ENCODE measurements at places on chromosomes 12 and 14.
A peak's percentile ranks its signal among the peaks of the same experiment; 100 is the strongest.

DNA sequence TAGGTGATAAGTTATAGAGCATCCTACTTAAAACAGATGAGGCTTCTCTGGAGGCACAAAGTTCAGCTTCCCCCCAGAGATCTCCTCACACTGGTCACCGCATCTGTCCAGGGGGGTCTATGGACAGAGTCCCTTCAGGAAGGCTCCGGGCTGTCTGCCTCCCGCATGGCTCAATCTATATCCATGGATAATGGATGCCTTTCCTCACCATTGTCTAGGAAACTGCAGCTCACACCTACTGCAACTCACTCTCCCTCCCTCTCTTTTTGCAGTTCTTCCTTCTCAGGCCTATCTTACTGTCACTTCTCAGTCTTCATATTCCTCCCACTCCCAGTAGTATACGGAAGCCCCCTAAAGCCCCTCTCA is 100.6 kb upstream of the BCL2L14 start:
- DNase-seq: no peak

GRCh38 chr14:55536204-55536708 is 43.8 kb upstream of the KTN1 start:
- no peak for DNase-seq

DNA sequence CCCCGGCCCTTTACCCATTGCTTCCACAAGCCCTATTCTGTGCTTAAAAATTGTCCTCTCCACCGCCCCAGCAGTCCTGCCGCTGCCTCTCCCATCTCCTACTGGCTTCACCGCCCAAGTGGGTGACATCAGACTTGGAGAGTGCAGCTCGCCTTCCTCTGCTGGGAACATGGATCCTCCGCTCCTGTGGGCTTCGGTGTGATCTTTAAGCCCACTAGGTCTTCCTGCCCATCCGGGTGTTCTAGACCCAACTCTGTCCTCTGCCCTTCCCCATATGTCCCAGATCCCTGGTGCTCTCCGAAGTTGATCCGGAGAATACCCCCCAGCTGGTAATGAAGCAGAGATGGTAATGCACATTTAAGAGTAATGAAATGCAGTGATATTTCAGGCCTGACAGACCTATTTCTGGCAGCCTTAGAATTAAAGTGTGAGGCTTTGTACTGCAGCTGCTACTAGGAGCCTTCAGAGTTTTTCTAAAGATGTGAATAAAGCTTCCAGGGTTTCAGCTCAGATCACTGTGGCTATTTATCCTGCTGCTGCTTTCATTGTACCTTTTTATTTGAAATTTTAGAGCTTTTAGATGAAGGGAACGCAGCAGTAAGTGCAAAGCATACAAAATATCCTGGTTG is 22.9 kb upstream of the CTDSP2 start:
- no peak for DNase-seq

DNA sequence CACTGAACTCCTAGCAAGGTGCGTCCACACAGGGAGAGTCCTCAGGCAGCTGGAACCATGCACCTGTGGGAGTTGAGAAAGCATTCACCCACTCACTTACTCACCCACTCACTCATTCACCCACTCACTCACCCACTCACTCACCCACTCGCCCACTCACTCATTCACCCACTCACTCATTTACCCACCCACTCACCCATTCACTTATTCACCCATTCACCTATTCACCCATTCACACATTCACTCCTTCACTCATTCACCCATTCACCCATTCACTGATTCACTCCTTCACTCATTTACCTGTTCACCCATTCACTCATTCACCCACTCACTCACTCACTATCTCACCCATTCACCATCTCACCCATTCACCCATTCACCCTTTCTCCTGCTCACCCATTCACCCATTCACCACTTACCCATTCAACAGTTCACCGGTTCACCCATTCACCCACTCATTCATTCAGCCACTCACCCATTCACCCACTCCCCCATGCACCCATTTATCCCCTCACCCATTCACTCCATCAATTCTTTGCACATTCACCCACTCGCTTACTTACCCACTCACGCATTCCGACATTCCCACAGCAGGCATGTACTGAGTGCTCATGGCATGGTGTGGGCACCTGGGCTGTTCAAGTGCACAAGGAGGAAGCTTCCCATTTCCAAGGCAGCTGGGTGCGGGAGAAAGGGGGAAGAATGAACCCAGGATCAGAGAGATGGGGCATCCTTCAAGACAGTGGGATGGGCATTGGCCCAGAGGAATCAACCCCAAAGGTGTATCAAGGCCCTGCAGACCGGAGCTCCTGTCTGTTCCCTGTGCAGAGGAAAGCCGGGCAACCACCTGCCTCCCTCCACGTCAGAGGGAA is 135.2 kb upstream of the C14orf180 start:
- no peak for DNase-seq

DNA sequence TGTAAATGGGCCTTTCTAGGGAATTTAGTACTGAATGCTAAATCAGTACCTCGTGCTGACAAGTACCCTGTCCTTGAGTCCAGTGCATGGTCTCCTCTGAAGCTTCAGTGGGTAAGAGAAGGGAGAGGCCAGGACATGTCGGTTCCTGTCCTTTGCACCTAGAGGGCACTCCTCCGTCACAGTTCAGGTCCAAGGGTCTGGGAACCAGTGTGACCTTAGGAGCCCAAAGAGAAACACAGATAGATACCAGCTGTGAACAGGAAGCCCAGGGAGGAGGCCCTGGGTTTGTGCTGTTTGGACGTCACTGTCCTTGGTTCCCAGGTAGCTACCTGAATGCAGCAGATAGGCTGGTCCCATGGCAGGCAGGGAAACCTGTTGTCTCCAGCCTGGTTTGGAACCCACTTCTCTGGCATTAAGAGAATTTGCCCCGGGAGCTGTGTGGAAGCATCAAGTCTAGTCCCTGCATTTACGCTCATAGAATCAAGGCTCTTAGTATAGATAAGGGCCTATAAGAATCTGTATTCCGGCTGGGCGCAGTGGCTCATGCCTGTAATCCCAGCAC is 3.9 kb upstream of the FGF23 start:
- no peak for DNase-seq

DNA sequence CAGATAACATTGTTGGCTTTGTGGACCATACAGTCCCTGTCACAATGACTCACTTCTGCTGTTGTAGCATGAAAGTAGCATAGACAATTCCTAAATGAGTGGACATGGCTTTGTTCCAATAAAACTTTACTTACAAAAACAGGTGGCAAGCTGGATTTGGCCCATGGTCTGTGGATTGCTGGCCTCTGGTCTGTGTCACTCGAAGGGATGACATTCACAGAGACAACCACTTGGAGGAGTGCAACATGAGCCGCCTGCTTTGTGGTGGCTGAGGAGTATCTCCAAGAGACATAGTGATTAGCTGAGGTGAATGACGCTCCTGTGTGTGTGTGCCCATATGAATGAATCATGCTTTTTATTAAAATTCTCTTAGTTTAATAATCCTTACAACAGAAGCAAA is 81.3 kb upstream of the NRXN3 start:
- no peak for DNase-seq

- peak; percentile 25 for DNase-seq
Observed at GRCh38 chr12:44875417-44875953, 630 bp downstream of the NELL2 start.

- no peak for DNase-seq
Observed at GRCh38 chr14:67426161-67426560, 14.2 kb upstream of the PLEK2 start.

DNA sequence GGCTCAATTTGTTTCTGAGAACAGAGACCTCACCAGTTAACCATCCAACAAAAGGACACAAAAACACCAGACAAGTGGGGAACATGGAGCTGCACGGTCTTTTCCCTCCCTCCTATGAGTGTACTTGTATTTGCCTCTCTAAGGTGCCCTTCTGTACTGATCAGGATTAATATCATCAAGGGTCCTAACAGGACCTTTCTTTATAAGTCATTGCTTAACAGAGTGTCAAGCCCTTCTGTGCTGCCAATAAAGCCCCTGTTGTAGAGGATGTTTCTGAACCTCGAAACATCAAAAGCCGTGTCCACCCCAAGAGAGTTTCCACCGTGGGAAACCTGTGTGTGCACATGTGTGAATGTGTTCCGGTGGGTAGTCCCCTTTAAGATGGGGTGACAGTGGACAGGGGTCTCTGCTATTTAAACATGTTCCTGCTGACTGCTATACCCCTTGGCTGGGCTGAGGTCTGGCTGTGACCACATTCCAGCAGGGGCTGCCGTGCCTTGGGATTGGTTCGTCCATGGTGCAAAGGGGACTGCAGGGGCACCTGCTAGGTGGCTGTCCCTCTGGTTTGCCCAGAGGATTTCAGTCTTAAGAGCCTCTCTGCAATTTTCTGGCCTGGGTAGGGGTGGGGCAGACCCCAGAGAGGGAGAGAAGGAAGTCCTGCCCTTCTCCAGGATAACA is 6.0 kb downstream of the ESRRB start:
- no peak for DNase-seq

DNA sequence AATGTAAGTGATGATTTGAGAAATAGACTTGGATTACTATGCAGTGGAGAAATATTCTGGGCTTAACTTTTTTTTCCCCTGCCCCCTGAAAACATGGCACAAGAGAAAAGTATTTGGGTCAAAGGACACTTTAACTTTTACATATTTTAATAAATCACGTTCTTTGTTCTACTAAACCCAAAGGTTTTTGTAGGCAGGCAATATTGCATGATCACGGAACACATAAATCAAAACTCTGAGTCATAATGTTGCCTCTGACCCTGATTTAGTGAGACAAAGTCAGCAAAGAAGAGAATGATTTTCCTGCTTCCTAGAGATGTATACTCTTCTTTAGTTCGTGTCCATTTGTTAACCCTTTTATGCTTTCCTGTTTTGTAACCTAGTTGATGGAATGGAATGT is 38.0 kb downstream of the ABCD2 start:
- no peak for DNase-seq

DNA sequence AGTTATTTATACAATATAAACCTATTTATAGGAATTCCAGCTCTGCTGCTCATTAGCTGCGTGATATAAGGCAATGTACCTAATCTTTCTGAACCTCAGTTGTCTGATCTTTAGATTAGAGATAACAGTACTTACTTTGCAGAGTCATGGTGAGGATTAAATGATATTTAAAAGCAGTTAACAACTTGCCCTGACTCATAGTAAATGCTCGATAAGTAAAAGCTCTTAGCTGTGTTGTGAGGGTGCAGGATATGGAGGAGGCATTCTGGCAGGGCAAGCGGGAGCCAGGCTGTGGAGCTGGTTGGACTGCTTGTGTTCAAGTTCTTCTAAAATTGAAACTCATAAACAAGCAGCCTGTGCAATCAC is 140.0 kb upstream of the PRICKLE1 start:
- DNase-seq: no peak

- no peak for DNase-seq
Observed at GRCh38 chr12:113667095-113667494, 195.4 kb upstream of the LHX5 start.

DNA sequence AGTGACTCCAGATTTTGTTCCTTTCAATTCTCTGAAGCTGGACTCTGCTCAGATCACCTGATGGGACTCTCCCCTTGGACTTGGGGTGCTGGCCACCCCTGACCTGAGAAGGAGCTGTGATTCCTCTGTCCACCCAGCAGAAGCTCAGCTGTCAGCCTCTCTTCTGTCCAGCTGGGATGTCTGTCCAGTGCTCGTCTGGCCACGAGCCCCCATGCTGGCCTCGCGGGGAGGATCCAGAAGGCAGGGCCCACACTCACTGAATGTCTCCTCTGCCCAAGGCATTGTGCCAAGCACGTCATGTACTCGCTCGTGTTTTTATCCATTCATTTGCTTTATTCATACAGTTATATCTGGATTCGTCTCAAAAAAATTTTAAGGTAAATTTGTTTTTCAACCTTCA is 14.2 kb upstream of the SLC24A4 start:
- no peak for DNase-seq

DNA sequence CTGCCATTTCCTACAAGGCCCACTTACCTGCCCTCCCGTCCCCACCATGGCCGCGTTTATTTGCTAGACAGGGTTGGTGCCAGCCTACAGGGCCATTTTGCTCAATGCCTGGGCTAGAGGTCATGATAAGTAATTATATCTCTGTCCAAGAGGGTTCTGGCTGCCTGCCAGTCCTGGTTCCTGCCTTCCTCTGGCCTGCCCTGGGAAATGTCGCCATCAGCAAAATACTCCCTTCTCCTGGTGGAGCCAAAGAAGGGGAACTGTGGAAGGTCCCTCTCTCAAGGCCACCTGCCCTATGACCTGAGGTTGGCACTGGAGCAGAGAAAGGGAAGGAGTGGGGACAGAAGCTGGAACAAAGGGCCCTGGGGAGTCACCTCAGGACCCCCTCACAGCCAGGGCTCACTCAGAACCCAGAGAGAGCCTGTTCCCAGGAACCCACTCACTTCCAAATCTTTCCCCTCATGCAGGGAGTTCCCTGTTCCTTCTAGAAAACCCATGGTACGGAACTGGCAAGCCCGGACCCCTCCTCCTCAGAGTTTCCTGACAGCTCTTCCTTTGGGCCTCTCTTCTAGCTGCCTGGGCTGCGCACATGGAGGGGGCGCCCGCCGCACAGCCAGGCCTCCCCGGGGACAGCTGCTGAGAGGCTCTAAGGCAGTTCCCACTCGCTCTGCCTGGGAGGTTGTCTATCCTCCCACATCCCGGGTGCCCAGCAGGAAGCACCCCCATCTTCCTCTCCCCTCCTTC is 280.5 kb downstream of the DPF3 start:
- no peak for DNase-seq

GRCh38 chr14:61077951-61078720 is 97.1 kb downstream of the SLC38A6 start:
- no peak for DNase-seq

GRCh38 chr12:132407451-132407961 is 78.1 kb upstream of the GALNT9 start:
- no peak for DNase-seq

DNA sequence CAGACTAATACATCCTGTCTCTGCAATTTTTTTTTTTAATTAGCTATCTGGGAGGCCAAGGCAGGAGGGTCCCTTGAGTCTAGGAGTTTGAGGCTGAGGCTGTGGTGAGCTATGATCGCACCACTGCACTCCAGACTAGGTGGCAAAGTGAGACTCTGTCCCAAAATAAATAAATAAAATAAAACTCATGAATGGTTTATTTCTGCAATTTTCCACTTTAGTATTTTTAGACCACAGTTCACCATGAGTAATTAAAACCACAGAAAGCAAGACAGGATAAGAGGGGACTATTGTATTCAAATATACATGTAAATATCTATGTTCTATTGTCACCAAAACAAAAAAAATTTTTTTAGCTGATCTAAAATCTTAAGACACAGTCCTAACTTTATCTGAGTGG is 17.8 kb downstream of the TAOK3 start:
- DNase-seq: no peak

DNA sequence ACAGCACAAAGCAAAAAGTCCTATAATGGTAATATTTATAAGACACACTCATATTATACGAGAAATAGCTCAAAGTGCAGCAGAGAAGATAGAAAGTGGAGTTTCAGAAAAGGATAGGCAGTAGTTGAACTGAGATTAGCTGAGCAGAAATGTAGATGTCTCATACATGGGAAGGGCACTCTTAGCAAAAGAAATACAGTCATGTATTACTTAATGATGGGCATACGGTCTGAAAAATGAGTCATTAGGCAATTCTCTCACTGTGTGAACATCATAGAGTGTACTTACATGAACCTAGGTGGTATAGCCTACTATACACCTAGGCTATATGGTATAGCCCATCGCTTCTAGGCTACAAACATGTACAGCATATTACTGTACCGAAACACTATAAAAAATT is 671.3 kb downstream of the RPS29 start:
- no peak for DNase-seq

GRCh38 chr12:124993626-124994436 is at the start of gene BRI3BP:
Gene BRI3BP (plus strand): TSS chr12:124993645. CDS start chr12:124993791, 146 bp downstream.
- no peak for DNase-seq

Measured in GM13977 (cell line).